AG08396 (cell line): ENCODE measurements at places on chromosomes 12 and 14.

GRCh38 chr12:18652596-18652995 is 85.2 kb downstream of the PLCZ1 start:
- no peak for DNase-seq

DNA sequence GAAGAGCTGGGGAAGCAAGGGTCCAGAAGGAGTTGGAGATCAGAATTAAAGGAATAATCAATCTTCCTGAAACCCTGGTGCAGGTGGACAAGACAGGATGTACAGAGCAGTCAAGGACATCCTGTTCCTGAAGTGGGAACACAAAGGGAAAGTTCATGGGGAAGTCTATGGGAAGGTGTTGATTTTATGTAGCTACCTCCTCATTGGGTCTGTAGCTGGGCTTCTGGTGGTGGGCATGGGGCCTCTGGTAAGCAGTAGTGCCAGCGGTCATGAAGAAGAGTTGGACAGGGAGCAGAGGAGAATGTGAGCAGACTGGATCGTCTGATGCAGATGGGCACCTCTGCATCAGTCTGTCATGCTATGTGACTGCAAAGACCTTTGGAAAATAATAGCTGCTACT is 75.7 kb upstream of the PPM1H start:
- DNase-seq = no peak

DNA sequence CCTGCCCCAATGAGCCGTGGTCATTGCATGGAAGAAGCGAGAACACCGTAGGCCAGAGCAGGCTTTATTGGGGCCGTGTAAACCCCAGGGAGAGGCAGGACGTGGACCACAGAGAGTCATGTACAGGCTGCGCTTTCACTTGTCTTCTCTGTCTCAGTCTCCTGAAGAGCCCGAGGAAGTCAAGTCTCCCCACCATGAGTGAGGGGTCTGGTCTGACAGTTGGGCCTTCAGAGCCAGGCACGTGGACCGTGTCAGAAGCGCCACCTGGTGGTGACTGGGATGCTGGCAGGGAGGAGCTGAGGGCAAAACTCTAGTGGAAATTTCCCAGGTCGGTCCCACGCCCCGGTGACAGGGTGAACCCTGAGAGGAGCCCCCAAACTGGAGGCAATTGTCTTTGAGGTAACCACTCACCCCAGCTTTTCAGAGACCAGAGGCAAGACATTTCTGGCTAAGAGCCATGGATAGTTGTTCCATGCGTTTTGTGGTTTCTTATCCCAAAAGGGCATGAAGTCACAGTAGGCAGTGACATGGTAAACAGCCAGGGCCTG is 17.4 kb downstream of the RPS6KL1 start:
- peak; percentile 79 for DNase-seq

GRCh38 chr12:127153996-127154395 is 1113.0 kb upstream of the TMEM132C start:
- DNase-seq = no peak

- DNase-seq = no peak
These were observed 141.4 kb downstream of the EGLN3 start for GRCh38 chr14:33809396-33809981.

GRCh38 chr12:97640826-97641225 is 178.2 kb downstream of the RMST start:
- DNase-seq = no peak

DNA sequence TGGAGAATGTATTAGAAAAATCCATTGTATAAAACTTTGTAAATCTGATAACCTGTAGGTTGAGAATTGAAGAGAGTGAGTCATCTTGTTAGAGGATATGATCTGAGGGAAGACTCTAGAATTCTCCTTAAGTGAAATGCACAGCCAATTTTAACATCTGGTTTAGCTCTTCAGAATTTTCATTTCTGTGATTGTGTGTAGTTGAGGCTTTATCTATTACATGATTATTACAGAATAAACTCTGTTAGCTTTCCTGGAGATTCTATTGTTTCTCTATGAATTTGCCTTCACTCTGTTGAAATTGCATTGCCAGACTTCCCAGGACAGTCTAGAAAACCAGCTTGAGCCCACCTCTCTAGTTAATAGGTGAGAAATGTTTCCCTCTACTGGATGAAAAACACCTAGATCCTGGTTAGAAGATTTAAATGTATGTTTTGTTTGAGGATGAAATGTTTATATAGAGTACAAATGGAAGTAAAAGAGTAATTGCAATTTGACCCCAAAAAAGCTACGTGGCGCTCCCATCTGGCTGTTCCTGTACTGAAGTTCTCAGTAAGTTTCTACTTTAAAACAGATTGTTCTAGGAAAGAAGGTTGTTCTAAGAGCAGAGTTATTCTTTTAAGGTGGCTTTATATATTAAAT is 2.9 kb downstream of the NUDT4 start:
- no peak for DNase-seq

GRCh38 chr14:73610687-73611086 is 1.6 kb upstream of the ACOT6 start:
- DNase-seq = no peak

DNA sequence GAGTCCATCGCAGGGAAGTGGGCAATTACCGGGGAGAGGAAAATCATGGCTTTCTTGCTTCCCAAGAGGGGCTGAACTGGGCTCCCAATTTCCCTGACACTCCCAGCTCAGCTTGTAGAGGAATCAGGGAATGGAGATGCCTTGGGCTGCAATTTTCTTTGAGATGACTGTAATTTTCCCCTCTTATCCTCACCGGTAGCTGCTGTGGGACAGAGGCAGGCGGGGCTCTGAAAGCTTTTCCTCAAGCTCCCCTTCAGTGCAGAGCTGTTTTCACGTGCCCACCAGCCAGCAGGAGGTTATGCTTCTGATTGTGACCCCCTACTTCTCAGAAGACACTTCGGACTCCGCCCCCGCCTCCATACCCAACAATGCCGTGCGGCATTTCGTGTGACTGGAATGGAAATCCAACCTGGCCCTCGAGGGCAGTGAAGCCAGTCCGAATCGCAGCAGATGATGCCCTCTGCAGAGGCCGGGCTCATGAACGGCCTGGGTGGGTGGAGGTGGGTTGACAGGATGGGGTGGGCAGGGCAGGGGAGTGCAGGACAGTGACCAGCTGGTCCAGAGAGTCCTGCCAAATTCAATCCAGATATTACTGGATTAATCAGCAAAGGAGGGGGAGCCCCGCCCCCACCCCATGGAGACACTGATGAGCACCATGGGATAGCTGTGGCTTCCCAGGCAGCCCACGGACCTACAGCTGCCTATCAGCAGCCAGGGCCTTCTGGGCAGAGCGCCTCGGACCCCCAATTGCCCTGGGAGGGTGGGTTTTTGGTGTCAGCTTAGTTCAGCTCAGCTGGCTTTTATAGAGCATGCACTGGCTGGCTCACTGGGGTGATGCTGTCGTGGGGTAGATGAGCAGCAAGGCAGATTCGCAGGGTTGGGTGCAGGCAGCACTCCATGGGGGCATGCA is 37.6 kb downstream of the RTL1 start:
- no peak for DNase-seq

DNA sequence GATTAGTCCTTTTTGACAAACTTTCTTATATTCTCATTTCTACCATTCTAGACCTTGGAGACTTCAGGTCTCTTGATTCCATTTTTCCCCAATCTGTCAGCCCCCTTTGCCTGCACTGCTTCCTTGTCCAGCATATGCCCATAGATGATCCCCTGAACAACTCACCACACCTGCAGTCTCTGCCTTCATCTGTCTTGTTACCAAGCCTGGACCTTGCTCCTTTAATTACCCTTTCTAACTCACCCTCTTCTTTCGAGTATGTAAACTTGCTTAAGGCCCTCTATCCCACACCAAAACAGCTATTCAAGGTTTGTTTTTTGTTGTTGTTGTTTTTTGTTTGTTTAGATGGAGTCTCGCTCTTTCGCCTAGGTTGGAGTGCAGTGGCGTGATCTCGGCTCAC is 9.6 kb downstream of the COX14 start:
- DNase-seq = no peak

DNA sequence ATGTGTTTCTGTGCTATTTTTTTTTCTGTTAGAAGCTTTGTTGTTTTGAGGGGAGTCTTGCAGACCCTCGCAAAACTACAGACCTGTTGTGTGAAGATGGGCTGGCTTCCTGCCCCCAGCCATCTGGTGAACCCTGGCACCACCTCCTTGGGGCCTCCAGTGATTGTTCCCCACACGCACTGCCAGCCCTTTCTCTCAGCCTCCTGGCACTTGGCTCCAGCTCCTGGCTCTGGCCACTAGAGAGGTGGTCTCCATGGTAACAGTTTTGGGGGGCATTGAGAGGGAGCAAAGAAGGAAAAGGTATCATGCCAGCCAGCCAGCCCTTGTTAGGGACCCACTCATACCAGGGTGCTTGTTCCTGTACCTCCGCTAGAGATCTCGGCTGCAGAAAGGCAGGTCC is 176.4 kb upstream of the RPH3A start:
- no peak for DNase-seq

GRCh38 chr12:12474471-12474928 is 88.2 kb downstream of the DUSP16 start:
- DNase-seq = no peak

GRCh38 chr12:131458931-131459772 is 251.7 kb upstream of the SFSWAP start:
- no peak for DNase-seq

- no peak for DNase-seq
These were observed 14.3 kb upstream of the KRT5 start for GRCh38 chr12:52534482-52534881.

DNA sequence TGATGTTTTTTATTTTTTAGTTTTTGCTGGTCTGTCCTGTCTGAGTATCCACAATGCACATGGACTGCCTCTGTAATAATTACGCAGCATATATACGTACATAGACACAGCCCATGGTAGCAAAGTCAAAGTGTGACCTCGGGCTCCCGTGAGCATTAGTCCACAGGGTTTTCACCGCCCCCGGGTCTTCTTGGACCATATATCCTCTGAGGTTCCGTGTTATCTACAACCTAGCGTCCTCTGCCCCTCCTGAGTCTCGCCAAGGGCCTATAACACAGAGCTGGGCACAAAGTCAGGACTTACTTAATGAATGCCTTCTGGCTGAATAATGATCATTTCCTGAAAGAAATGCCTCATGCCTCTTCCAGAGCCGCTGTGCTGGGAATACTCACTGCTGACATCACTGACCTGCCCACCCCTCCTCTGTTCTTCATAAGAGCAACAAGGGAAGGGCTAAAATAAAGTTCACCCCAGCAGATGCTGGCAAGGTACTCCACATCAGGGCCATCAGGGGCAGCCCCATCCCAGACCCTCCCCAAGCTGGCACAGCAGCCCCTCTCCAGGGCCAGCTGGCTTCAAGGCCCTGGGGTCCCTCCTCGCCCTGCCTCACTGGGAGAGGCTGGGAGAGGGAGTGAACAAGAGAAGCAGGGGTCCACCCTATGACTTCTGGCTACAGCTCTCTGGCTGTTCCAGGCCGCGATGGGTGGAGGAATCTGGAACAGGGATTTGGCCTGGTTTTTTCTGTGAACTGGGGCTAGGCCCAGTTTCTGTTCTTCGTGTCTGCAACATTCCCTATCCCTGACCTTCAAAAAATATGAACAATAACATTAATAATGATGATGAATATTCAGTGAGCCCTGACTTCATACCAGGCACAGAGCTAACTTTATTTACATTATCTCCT is 7.9 kb downstream of the HDAC7 start:
- DNase-seq = peak; percentile 53

DNA sequence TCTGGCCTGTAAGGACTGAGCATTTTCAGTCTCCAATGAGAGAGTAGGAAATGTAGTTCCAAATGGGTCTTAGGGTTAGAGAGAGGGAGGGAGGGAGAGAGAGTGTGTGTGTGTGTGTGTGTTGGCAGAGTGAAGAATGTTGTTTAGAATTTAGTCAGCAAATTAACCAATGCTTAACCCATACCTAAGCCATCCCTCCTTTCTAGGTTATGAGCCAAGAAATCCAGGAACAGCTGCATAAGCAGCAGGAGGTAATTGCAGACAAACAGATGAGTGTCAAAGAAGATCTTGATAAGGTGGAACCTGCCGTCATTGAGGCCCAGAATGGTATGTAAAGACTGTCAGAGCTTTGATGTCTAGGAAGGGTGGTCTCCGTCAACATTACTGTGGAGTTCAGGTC is 56.9 kb downstream of the HSP90AA1 start:
- DNase-seq = peak; percentile 58

- DNase-seq = no peak
These were observed 21.4 kb upstream of the CKAP4 start for GRCh38 chr12:106269150-106269771.

GRCh38 chr12:75658901-75659823 is 147.8 kb upstream of the KRR1 start:
- peak; percentile 14 for DNase-seq

DNA sequence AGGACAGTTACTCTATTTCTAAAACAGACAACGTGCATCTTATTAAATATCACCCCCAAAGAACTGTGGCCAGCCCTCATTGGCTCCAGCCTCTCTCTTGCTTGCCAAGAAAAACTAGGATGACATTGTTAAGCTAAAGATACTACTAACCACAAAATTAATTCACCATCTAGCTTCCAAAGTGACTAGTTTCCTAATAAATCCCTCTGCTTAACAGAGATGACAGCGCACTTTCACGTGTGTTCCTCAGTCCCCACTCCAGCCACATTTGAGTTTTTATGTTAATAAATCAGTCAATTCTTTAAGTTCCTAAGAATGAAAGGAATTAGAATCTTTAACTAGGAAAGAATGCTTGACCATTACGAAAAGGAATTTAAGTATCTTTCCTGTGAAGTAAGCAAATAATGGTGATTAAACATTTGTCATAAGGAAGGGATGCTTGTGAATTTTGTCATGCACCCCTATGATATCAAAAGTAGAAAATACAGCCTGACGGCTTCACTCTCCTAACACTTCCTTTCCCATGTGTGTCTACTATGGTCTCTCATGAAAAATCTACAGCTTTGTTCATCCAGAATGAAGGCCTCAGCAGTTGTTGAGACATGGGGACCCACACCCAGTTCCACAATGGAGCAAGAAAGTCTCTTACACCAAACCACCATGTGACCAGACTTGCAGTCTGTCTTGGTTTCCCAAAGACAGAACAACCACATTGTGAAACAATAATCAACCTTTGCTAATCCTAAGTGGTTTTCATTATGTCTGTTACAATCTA is 8.1 kb downstream of the CORO1C start:
- peak; percentile 33 for DNase-seq

DNA sequence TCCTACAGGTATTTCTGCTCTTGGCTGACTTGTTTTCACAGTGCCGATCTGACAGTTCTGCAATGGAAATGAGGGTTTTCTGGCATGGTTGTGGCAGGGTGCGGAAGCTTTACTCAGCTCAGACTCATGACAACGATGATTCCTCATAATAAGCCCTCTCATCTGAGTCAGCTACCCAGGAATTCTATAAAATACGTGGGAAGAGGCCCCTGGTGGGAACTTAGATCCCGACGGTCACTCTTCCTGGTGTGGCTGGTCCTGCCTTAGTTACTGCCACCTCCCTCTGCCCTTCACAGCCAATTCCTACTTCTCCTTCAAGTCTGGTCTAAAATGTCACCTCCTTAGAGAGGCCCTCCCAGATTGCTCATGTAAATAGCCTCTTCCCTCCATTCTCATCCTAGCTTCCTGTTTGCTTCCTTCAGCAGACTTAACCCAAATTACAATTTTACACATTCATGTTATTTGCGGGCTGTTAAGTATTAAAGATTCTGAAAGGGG is 104.2 kb upstream of the MAP1LC3B2 start:
- DNase-seq = peak; percentile 79
